ENCODE measurements at places on chromosomes 2 and 18.

DNA sequence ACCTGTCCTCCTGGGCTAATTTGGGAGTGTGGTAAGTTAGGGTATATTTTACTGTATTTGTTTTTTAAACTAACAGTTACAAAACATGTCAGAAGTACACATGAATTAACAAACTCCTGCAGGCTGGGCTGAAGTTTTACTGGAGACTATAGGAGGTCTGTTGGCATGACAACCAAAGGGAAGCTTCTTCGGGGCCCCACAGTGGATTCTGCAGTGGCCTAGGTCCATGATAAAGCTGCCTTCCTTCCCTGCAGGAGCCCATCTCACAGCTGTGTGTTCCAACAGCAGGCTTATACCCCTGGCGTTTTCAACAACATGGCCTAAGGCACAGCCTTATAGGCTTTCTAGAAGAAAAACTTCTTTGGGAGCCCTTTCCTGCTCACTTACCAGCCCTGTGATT, 128.0 kb upstream of the SETBP1 start:
- DNase-seq, result no peak

- DNase-seq, result peak; percentile 47
These were observed 322.3 kb upstream of the EPAS1 start for GRCh38 chr2:45974762-45975408.

GRCh38 chr2:48467637-48468036, 62.3 kb upstream of the STON1 start:
- DNase-seq, result no peak

GRCh38 chr2:25056098-25056821, 14.4 kb downstream of the EFR3B start:
- no peak for DNase-seq

DNA sequence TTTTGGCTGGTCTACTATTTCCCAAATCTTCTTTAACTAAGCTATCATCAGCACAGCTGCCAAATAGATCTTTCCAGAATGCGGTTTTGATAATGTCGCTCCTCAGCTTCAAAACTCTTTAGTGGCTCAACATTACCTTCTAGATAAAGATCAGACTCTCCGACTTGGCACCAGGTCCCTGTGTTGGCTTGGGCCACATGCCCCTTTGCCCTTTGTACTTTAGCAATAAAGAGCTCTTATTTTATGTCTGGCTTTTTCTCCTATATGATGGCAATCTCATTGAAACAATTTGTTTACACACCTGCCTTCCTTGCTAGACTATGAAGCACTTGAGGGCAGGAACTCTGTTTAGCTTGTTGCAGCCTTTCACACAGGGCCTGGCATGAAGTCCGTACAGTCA, 128.9 kb upstream of the GATA6 start:
- DNase-seq, result no peak

- no peak for DNase-seq
These were observed 4.6 kb downstream of the TGIF1 start for GRCh38 chr18:3454365-3455089.

GRCh38 chr18:69686861-69687260, 260.8 kb downstream of the CD226 start:
- DNase-seq, result no peak

- DNase-seq, result no peak
These were observed 253.8 kb downstream of the AFF3 start for GRCh38 chr2:99888617-99889016.

DNA sequence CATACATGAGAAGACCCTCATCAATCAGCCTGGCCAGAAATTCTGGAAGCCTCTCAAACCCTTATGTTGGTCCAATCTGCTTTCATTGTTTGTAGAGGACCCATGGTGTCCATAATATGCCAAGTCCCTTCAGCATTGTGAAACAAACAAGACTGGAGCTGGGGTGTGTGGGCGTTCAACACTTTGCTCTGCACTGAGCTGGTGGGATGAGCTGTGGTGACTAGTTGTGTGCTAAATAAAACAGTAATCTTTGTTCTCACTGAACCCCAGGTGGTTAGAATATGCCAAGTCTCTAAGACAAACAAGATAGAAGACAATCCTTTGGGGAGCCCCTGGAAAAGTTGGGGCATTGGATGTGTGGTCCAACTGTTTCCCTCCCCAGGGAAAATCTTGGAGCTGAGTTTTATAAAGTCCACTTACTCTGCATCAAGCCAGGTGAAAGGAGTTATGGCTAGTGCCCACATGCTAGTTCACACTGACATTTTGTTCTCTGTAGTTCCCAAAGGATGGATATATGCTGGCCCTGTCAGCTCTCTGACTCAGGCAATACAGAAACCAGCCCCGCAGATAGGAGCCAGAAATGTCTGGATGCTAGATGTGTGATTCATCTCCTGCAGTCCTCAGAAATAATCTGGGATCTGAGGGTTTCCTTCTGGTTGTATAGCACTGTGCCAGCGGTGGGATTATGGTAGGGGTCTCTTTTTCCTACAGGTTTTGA, 260.2 kb downstream of the TMX3 start:
- DNase-seq, result no peak

- no peak for DNase-seq
These were observed 75.6 kb downstream of the FASTKD2 start for GRCh38 chr2:206840999-206841398.

DNA sequence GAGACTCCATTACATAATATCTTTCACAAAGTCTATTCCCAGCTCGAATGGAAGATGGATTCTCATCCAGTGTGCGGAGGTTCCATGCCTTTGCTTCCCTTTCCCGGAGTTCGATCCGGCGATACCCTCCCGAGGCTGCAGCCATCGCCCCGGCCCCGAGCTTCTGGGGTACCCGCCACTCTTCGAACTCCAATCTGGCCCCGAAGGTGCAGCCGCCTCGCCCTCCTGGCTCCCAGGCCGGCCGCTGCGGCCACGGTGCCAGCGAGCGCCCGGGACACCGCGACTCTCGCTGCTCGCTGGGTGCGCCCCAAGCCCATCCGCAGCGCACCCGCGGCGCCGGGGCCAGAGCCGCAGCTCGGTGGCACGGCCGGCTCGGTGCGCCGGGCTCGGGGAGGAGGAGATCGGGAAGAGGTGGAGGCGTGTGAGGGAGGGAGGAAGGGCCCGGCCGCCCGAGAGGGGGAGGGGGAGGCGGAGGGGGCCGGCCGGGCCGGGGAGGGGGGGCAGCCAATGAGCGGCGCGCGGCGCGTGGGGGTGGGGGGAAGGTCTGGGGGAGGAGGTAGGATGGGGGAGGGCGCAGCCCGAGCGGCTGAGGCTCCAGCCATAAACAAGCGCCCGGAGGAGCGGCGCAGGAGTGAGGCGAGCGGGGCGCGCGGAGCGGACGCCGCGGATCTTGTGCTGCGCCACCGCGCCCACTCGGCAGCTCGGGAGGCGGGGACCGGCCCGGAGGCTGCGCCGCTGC, at the start of gene CRIM1:
Gene CRIM1 (plus strand): TSS at position 628 of the 739 bp plus-strand sequence. CDS start 515 bp downstream, outside the sequence.
- no peak for DNase-seq

- DNase-seq, result no peak
These were observed 30.7 kb downstream of the KCNIP3 start for GRCh38 chr2:95327861-95328260.

- DNase-seq, result no peak
These were observed 81.1 kb downstream of the RTP5 start for GRCh38 chr2:241950413-241951315.

- DNase-seq, result no peak
These were observed 24.4 kb downstream of the NFE2L2 start for GRCh38 chr2:177239932-177240630.

DNA sequence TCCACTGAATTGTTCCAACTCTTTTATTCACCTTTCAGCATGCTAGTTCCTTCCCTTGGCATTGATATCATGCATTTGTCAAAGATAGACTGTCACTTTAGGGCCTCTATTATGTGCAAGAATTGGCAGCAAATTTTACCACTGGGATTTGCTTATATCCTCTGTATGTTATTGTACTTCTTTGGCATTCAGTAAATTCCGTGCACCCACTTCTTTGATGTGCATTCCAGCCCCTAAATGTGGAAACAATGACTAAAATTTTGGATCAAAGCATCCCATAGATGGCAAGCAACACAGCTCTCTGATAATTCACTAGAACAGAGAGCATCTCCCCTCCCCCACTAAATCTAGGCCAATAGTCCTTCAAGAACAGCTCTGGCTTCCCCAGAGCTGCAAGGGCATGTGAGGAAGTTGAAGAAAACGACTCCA, 399.0 kb upstream of the HNRNPA3 start:
- DNase-seq, result no peak

DNA sequence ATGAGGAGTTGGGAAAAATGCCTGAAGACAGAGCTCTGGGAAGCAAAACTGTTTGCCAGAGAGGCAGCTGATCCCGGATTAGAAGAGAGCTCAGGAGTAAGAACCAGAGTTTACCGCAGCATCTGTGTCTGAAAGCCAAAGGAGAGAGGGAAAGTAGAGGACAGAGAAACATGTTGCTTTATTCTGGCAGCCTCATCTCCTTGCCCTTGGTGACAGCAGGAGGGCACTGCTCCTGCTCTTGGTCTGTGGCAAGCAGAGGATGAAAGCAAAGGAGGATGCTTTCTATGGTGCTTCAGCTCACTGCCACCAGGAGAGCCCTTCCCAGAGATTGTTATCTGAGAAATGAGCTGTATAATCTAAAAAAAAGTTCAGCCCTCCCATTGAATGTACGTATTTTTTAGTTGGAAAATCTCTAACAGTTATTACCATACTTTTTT, 7.7 kb downstream of the SLC1A4 start:
- no peak for DNase-seq

GRCh38 chr2:161369311-161369710, 46.8 kb upstream of the TBR1 start:
- no peak for DNase-seq

DNA sequence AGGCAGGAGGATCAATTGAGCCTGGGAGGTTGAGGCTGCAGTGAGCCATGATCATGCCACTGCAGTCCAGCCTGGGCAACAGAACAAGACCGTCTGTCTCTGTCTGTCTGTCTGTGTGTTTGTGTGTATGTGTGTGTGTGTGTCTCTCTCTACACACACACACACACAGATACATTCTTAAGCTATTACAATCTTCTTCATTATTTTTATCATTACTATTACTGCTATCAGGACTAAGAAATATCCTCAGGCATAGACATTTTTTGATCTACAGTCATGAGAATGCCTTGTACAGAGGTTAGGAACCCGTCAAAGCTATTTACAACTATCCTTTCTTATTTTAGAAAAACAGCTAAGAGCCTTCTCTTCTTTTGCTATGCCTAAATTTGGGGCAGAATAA, 207.4 kb downstream of the NEDD4L start:
- no peak for DNase-seq

DNA sequence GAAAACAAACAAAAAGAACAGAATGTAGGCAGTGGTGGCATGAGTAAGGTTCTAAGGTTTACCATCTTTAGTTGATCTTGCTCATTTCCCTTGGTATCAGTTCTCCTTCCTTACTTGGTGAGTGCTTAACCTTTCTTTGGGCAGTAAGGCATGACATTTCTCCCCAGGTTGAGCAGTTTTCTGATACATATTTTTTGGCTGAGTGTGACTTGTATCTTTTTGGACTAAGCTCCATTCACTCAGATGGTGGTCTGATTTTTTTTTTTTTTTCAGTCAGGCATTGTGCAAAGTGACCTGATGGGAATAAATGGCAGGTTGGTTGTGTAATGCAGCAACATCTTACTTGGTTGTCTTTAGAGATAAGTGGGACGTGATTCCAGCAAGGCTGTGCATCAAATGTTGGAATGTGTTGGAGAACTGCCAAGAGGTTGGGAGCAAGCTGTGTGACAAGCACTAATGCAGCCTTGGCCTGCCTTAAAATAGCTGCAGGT, 15.1 kb downstream of the SPTBN1 start:
- DNase-seq, result peak; percentile 15

DNA sequence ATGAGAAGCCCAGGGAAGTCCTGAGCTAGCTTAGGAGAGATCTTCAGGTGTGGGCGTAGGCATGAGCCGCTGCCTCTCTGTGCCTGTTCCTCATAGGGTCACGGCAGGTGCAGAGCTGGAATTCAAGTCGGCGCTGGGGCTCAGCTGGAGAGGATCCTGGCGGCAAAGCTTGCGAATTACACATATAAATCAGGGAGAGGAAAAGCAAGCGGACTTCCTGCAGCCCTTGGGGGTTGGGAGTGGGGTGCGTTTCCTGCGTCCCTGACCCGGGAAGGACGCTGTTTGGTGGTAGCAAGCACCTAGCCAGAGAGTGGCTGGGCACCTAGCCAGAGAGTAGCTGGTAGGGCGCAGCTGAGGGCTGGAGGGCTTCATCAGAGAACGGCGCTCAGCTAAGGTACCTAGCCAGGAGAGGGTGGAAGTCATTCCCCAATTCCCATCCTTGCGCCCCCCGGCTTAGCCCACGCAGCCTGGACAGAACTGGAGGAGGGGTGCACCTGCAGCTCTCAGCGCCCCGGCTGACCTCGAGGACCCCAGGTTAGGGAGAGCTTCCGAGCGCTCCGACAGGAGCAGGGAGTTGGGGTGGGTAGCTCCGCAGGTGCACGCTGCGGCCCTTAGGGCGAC, 459 bp upstream of the EFR3B start:
- no peak for DNase-seq

- no peak for DNase-seq
These were observed 69.3 kb downstream of the MAPK4 start for GRCh38 chr18:50629148-50629631.

- no peak for DNase-seq
These were observed 38.9 kb upstream of the MGAT4A start for GRCh38 chr2:98769784-98770183.

GRCh38 chr18:21345840-21346239, 103.8 kb downstream of the GREB1L start:
- DNase-seq, result no peak

- DNase-seq, result peak; percentile 26
These were observed 47.4 kb downstream of the VWA3B start for GRCh38 chr2:98134172-98135005.

DNA sequence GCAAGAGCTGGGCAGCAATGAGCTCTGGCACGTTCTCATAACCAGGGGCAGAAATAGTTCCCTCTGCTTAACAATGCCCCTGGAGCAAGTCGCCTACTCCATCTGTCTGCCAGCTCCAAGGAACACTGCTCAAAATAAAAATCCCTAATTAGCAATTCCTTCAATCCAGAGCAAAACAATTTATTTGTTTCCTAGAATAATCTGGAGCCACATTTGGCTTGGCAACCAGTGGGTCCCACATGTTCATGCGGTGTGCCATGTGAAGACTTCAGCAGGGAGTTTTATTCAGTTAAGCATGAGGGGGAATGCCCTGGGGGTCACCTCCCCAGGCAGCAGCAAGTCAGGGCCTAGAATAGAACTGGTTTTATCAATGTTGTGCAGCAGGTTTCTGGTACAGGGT, 7.6 kb upstream of the EGR4 start:
- DNase-seq, result no peak

DNA sequence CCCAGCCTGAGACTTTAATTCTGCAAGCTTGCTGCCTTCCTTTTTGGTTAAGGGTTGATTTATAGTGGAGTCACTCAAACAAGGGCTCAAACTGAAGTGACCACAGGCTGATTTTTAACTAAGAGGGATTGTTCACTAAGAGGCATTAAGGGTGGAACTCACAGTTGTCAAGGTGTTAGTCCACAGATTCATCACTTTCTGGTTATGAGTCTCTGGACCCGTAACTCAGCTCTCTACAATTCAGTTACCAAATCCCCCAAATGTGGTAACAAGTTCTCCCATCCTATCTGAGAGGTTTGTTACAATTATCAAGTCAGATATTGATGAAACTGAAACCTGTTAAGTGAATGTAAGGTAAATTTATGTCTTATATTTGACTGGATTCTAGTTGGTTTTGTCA, 185.9 kb upstream of the KLHL14 start:
- no peak for DNase-seq

Data from GM12864 (cell line).